ENCODE measurements at places on chromosomes 3 and 15.

DNA sequence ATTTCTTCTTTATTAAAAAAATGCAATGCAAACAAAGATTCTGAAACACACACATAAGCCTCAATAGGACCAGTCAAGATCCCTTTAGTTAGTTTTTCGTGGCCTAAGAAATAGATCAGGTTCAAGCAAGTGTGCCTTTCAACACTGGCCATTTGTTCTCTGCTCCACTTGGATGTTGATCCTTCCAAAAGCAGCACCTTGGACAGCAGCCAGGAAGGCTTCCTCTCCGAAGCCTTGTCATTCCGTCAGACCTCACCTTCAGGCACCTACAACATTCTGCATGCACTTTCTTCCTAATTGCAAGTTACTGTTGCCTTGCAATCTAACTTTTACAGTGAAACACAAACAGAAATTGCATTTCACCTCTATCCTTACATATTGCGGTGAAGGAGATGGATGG lies 155.9 kb upstream of the FEZF2 start:
- peak; percentile 14 for DNase-seq

DNA sequence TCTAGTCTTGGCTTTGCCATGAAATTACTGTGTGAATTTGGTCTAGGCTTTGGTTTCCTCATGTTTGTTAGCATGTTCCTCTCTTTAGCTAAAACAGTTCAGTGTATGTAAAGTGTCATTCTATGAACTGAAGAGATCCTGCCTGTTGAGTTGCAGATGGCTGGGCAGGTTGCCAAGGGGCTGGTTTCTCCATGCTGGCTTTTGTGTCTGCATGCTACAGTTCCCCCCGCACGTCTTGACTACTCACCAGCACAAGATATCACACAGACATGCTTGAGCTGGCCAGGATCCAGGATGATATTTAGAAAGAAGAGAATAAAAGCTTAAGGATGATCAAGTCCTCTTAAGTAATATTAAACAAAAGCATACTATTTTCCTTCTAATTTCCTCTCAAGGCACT lies 90.2 kb downstream of the CERS3 start:
- no peak for DNase-seq

- DNase-seq, result no peak
These were observed 66.7 kb upstream of the GOLGA8B start for GRCh38 chr15:34650177-34650576.

DNA sequence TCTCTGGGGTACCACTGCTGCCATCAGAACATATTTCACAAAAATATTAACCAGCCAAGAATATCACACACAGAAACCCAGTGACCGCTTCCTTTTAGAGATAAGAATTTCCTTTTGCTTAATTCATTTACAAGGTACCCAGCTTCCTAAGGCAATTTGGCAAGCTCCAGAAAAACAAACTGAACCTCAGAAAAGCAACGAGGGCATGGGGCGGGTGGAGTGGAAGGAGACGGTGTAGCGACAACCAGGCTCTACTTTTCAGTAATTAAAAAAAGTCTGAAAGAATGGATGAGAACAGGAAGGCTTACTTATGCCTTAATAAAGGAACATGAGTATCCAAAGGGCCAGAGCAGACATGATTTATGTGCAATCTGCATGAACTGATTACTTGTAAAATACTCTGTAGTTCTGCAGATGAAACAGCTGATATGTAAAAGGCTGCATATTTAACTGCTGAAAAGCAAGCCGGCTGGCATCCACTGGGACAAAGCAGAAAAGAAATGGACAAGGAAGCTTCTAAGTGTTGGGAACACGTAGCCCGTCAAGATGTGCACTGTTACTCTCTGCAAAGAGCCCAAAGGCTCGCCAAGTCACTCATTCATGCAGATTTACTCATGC lies 18.6 kb downstream of the RFTN1 start:
- no peak for DNase-seq

DNA sequence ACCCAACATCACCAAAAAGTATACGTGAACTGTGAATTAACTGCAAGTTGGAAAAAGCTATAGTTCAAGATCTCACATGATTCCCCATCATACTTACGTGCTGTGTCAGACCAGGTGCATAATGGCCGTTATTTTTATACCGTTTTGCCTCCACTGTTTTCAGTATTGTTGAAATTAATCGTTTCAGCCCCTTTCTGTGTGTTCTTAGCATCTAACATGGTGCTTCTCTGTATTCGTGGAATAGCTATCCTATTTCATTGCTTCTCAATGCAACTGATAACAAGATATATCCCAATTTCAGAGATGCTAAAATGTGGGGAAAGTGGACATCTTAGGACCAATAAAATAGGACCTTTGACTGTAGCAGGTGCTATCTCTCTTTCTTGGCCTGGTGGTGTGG lies 13.7 kb downstream of the CA12 start:
- DNase-seq, result no peak

GRCh38 chr3:46928282-46928681 lies 48.3 kb downstream of the CCDC12 start:
- DNase-seq, result no peak

- DNase-seq, result no peak
These were observed 65.5 kb downstream of the ARHGAP31 start for GRCh38 chr3:119359476-119360326.

DNA sequence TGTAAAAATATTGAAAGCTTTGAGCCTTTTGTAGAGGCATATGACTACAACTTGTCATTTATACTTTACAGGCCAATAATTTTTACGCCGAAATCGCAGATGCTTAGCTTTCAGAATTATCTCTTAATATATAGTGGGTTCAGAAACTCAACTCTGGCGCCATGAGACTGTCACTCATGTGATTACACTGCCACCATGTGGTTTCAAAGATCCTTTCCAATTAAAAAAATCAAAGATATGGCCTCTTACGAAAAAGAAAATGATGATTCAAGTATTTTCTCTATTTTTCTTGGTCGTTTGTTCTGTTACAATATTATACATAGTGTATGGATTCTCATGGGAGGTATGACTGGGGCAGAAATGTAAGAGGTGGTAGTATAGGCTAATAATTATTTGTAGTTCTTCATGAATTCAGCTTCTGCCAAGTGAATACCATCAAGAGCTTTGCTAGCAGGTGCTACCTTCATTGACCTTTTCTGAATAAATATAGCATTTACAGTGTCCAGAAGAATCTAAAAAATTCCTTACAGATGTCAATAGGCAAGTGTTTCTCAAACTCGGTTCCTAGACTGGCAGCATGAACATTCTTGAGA lies 751.7 kb upstream of the GOLIM4 start:
- peak; percentile 32 for DNase-seq

- no peak for DNase-seq
These were observed 6.6 kb downstream of the MAP2K5 start for GRCh38 chr15:67548862-67549651.

- DNase-seq, result no peak
These were observed 19.8 kb upstream of the CNTN4 start for GRCh38 chr3:2078821-2079220.

GRCh38 chr15:93052090-93052879 lies 36.7 kb downstream of the RGMA start:
- DNase-seq, result no peak

- DNase-seq, result no peak
These were observed 30.2 kb downstream of the BCL2L10 start for GRCh38 chr15:52082197-52083036.

DNA sequence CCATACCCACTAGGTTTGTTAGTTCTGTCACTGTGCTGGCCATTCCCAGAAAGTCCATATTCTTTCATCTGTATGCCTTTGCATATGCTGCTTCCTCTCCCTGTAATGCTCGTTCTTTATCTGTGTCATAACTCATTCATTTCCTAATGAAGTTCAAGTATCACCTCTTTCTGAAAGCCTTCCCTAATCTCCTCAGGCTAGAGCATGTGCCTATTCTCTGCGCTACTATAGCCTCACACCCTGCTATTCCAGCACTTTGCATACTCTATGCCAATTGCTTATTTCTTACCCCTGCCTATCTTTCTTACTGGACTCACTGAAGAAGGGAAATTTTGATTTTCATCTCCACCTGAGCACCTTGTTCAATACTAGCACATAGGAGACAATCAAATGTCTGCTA lies 25.6 kb upstream of the C2CD4B start:
- DNase-seq, result no peak

DNA sequence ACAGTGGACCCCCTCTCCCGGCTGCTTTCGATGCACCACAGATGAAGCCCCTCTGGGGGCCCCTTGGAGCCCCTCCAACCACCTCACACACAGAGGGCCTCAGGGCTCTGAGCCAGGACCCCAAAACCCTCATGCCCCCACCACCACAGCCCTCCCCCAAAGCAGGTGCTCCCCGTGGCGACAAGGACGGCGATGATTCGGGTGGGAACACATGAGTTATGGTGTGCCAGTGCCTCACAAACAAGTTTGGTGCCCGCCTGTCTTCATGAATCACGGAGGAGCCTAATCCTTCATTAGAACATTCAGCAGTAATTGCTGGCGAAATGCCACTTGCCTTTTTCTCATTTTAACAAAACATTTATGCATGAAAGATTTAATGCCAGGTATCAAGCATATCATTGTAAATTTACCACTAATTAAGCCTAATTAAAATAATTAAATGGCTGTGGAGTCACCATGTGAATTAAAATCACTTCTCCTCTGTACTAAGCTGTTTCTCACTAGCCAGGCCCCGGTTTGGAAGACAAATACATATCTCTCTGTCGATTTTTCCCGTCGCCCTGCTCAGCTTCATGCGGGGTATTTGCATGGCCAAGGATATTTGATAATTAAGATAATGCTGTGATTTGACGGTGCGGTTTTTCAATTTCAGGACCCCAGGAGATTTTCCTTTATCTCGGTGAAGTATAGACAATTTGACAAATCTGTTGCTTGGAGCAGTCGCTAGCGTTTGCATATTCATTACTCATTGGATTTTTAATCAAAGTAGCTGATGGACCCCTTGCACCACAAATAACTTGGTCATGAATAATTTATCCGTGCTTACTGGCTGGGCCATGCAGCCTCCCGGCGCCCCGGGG lies 157.0 kb downstream of the TLE3 start:
- no peak for DNase-seq

DNA sequence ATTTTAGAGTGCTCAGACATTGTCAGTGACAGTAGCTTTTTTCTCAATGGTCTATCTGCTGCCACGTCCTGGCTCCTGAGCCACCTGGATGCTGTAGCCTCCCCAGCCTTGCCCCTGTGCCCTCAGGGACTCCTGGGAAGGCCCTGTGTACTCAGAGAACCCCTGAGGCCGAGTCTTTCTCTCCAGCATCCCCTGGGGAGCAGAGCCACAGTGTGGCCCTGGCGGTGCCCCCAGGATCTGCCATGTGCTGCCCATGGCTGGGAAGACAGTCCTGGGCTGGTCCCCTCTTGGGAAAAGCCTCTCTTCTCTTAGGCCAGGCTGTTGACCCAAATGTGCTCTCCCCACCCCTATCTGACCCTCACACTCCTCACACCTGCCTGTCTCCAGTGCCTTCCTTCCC lies 5.0 kb downstream of the MYD88 start:
- no peak for DNase-seq

DNA sequence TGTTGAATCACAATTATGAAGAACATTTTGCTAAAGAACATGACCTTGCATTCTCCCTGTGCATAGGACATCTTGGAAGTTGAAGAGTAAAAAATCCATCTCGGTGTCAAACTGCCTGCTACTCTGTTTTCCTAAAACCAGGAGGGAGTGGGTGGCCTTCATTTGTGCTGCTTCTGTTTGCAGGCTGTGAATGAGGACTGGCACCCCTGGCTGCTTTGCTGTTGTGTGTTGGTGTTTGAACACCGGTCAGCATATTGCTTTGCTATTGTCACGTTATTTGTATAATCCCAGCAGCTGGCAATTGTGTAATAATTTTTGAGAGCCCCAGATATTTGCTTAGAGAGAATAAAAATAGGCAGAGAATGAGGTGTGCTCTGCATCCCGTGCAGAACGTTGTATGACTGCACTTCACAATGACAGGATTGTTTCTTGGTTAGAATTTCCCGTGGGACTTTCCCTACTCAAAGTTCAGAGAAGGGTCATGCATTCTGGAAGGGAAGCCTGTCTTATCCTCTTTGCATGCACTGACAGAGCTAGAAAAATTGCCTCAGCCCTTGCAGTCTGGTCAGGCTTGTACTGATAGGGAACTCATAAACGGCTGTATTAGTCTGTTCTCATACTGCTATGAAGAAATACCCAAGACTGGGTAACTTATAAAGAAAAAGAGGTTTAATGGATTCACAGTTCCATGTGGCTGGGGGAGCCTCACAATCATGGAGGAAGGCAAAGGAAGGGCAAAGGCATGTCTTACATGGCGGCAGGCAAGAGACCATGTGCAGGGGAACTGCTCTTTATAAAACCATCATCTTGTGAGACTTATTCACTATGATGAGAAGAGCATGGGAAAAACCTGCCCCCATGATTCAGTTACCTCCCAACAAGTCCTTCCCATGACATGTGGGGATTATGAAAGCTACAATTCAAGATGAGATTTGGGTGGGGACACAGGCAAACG lies 16.3 kb downstream of the SV2B start:
- DNase-seq, result no peak

DNA sequence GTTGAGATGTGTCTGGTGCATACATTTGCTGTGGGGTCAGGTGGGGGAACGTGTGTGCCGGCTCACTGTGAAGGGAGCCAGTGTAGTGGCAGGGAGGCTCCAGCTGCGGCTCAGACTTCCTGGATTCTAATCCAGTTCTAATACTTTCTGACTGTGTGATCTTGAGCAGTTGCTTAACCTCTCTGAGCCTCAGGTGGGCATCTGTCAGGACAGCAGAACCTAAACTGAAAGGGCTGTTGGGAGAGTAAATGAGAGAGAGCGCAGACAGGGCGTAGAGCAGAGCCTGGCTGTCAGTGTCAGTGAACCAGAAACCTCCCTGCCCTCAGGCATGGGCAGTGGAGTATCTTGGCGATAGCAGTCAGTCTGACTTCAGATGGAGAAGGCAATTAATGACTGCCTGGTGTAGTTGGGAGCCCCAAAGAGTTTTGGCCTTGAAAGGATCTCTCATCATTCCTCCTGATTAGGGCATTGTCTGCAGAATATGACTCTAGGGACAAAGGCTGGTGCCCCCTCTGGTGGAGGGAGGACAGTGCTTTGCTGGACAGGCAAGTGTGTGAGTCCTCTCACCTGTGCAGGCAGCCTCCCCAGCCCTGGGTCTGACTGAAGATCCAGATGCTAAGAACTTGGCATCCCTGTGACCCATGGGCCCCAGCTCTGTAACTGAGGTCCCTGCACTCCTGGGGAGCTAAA lies 9.6 kb downstream of the KBTBD13 start:
- peak; percentile 19 for DNase-seq

GRCh38 chr3:10672422-10672821 lies 143.6 kb upstream of the SLC6A11 start:
- DNase-seq, result no peak

DNA sequence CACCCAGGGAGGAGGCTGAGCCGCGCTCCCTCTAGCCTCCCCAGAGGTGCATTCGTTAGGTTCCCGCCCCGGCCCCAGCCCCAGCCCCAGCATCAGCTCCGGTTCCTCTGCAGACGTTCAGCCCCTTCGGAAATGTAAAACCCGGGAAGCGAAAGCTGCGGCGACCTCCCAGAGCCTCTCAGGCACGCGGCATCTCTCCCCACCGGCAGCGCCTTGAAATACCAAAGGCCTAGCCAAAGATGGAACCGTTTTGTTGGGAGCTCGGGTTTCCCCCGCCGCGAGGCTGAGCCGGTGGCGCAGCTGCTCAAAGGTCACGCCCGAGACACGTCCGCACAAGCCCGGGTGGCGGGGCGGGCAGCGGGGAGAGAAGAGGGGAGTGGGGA lies 77.8 kb upstream of the HES1 start:
- peak; percentile 16 for DNase-seq

GRCh38 chr15:58611731-58612676 lies 137.5 kb downstream of the ADAM10 start:
- no peak for DNase-seq

Data from NCI-H460 (cell line).